ENCODE measurements at places on chromosomes 12 and 14. TPM values are rescaled to one million over a fixed set of nuclear protein-coding genes. Genes with fewer than 3 reads are reported as not detected.

- no peak for DNase-seq
Measured at GRCh38 chr14:78075033-78075432, 95.1 kb upstream of the NRXN3 start.

The KCNJ8 gene
- total RNA-seq, result not detected

DNA sequence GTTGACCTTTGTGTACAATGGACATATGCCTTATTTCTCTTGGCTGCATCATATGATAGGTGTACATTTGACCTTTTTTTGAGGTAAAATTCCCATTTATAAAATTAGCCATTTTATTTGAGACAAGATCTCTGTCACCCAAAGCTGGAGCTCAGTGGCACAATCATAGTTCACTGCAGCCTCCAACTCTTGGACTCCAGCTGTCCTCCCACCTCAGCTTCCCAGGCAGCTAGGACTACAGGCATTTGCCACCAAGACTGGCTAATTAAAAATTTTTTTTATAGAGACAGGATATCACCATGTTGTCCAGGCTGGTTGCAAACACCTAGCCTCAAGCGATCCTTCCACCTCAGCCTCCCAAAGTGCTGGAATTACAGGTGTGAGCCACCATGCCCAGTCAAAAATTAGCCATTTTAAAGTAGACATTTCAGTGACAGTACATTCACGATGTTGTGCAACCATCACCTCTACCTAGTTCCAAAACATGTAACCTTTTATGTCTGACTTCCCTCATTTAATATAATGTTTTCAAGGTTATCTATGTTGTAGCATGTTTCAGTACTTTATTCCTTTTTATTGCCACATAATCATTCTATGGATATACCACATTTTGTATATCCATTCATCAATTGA lies 5.4 kb downstream of the G2E3 start:
- no peak for DNase-seq

The EML5 gene
- 4.1 TPM for total RNA-seq

DNA sequence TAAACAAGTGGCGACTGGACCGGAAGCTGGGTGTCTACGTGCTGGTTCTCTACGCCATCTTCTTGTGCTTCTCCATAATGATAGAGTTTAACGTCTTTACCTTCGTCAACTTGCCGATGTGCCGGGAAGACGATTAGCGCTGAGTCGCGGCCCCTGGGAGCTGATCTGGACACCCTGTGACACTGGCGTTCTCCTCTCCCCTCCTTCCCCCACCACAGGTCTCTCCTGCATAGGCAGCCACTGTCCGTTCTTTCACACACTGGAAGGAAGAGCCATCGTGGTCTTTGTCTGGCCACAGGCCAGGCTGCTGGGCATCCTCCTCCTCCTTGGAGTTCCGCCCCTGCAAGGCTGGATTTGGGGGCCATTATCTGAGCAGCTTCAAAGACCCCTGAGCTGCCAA lies 20.1 kb upstream of the RIN3 start:
- no peak for DNase-seq

The GSC gene
- total RNA-seq, result not detected

The RAD9B gene
- 0.73 TPM for total RNA-seq

- DNase-seq, result no peak
Measured at GRCh38 chr12:26238341-26239121, 43.2 kb downstream of the SSPN start.

GRCh38 chr14:60166142-60166541 lies 944 bp upstream of the DHRS7 start:
- no peak for DNase-seq

The DYRK4 gene
- total RNA-seq, result 27.9 TPM

GRCh38 chr14:75191100-75191499 lies 14.7 kb upstream of the TMED10 start:
- no peak for DNase-seq

GRCh38 chr12:109753959-109754358 lies 40.3 kb downstream of the FAM222A start:
- DNase-seq, result no peak

- DNase-seq, result no peak
Measured at GRCh38 chr12:59316938-59317337, 278.9 kb upstream of the SLC16A7 start.

DNA sequence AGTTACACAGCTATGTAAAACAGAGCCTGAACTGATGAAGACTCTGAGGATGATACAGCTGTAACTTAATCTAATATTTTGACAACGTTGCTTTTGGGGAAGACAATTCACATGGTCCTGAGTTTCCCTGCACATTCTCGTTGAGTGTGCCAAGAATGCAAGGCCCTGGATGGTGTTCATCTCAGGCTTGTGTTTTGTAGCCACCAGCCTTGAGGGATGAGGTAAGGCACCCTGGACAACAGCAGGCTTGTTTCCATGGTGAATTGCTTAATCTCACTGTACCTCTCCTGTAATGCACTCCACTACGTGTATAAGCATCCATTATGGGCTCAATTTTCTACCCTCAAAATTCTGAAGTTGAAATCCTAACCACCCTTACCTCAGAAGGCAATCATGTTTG lies 2.1 kb downstream of the CATSPERB start:
- no peak for DNase-seq

The OR6C4 gene
- not detected for total RNA-seq

GRCh38 chr12:115660211-115660805 lies 617.2 kb downstream of the MED13L start:
- DNase-seq, result no peak

The ANO2 gene
- not detected for total RNA-seq

The TPPP2 gene
- not detected for total RNA-seq

DNA sequence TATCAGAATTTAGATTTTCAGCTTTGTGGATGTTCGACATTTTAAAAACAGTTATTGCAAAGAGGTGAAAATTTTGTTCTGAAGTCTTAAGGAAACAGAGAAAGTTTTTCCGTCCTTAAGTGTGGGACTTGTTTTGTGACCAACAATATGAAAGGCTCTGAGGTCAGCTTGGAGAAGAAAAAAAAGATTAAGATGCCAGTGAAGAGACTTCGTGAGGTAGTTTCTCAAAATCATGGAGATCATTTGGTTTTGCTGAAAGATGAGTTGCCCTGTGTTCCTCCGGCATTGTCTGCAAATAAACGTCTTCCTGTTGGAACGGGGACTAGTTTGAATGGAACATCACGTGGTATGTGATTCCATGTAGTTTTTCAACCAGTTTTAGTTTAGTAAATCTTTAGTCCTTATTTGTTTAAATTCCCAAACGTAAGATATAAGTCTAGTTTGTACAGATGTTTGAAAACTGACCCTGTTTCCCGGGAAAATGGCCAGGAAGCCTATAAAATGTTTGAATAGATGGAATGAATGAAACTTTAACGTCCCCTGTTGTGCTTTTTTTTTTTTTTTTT lies 682 bp downstream of the KIAA0586 start:
- no peak for DNase-seq

DNA sequence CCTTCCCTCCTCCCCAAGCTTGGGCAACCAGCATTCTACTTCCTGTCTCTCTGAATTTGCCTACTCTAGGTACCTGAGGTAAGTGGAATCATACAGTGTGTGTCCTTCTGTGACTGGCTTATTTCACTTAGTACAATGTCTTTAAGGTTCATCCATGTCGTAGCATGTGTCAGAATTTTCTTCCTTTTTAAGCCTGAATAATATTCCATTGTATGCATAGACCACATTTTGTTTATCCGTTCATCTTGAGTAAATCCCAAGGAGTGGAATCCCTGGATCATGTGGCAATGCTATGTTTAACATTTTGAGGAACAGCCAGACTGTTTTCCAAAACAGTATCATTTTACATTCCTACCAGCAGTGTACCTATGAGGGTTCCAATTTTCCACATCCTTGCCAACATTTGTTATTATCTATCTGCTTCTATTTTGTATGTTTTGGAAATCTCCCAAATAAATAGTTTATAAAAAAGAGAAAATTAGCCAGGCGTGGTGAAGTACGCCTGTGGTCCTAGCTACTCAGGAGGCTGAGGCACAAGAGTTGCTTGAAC lies 12.4 kb downstream of the HSP90AA1 start:
- no peak for DNase-seq

- no peak for DNase-seq
Measured at GRCh38 chr12:4392223-4392742, 12.8 kb upstream of the FGF23 start.

GRCh38 chr12:90841336-90841735 lies 113.6 kb downstream of the CCER1 start:
- DNase-seq, result no peak

The FERMT2 gene
- 1.6 TPM for total RNA-seq

- no peak for DNase-seq
Measured at GRCh38 chr12:85244561-85244960, 35.5 kb upstream of the ALX1 start.

GRCh38 chr12:56593909-56594621 lies 36.1 kb downstream of the BAZ2A start:
- peak; percentile 58 for DNase-seq

GRCh38 chr12:45701296-45701695 lies 28.2 kb upstream of the ARID2 start:
- DNase-seq, result no peak

DNA sequence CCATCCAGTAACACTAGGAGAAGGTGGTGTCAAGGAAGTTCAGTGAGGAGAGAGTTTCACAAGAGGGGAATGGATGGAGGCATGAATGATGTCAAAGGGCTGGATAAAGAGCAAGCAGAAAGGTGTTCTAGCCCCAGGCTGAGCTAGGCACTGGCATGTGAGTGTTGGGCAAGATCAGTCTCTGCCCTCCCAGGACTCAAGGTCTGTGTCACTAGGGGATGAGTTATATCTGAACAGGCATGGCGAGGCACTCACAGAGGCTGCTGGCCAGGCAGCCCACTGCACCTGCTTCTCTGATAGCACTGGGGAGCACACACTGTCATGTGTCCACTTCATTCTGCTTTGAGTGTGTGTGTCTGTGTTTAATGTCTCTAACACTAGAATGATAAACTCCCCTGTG lies 903.8 kb downstream of the BCL11B start:
- DNase-seq, result no peak

The ACOT6 gene
- not detected for total RNA-seq

DNA sequence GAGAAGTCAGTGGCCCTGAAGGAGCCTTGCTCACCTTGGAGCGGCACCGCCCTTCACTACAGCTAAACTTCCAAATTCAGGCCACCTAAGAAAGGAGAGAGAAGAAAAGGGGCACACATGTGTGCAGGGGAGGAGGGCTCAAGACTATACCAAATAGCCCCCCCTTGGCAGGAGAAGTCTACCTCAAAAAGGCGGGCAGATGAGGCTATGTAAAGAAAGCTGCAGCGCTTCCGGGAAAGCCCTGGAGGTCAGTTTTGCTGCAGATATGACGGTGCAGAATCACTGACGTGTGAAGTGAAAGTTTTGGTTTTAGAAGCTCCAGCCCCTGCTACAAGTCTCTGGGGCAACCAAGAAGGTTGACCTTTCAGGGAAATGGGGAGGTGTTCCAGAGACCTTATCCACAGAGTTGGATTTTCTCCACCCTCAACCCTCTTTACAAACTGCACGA lies 48.2 kb upstream of the PNMA1 start:
- DNase-seq, result no peak

The SRRM4 gene
- total RNA-seq, result not detected

The AQP6 gene
- total RNA-seq, result not detected

DNA sequence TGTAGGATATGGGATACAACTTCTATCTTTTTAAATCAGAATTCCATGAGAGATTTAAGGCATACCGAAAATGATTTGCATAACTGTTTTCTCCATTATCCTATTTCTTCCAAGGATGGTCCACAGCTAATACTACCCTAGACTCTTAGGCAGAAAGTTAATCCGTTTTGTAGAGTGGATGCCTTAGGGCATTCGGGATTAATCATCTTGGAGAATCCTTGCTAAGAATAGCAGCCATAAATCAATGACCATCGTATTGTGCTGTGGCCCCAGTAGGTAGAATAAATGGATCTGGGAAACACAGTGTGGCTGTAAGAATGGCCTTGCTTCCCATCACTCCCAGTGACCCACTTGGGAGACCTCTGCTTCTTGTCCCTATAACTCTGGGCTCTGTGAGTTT lies 99.6 kb downstream of the SSPN start:
- no peak for DNase-seq

DNA sequence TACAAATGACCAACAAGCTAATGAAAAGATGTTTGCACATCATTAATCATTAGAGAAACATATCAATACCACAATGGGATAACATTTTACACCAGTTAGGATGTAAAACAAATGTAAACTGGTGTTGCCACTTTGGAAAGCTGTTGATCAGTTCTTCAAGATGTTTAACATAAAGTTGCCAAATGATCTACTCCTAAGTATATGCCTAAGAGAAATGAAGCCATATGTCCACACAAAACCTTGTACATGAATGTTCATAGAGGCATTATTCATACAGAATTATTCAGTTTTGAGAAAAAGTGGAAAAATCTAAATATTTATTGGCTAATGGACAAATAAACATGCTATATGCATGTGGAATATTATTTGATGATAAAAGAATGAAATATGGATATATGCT lies 136.9 kb upstream of the KITLG start:
- DNase-seq, result no peak

The PLCZ1 gene
- total RNA-seq, result not detected

DNA sequence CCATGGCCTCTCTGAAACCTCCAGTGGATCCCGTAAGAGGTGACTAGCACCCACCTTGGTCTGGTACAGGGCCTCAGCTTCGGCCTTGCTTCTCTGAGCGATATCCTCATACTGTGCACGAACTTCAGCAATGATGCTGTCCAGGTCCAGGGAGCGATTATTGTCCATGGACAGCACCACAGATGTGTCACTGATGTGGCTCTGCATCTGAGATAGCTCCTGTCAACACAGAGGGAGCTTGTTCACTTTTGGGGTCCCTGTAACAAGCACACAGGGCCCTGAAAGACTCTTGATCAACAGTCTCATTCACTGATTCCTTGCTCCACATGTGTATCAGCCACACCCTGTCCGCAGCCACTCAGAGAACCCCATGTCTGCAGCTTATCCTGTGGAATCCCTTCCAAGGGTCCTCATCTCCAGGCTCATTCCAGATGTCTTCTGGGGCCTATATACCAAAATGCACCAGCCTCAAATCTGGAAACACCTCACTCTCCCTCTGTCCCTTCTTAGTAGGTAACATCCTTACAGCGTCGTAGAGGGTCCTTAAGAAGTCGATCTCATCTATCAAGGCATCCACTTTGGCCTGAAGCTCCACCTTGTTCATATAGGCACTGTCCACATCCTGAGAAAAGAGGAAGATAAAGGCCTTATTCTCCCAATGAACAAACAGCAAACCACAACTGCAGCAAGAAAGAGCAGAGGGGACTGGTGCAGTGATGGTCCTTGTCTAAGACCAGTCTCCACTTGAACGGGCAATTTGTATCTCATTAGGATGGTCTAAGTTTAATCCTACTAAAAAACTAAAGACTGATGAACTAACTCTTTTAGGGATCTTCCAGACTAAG lies 3.5 kb downstream of the KRT3 start:
- DNase-seq, result no peak

The ZNF605 gene
- total RNA-seq, result 5.0 TPM

GRCh38 chr12:131753005-131753404 lies 42.1 kb downstream of the SFSWAP start:
- DNase-seq, result no peak

The COA8 gene
- total RNA-seq, result 42.0 TPM
